Stimulated activated CD4-positive, alpha-beta T cell treated with anti-CD3 and anti-CD28 coated beads, Interleukin-2, amount 100 ng/mL, for 24 hours (primary cell): ENCODE measurements at places on chromosomes 3 and 15.

- no peak for DNase-seq
Observed at GRCh38 chr15:69489073-69489571, 36.5 kb downstream of the RPLP1 start.

DNA sequence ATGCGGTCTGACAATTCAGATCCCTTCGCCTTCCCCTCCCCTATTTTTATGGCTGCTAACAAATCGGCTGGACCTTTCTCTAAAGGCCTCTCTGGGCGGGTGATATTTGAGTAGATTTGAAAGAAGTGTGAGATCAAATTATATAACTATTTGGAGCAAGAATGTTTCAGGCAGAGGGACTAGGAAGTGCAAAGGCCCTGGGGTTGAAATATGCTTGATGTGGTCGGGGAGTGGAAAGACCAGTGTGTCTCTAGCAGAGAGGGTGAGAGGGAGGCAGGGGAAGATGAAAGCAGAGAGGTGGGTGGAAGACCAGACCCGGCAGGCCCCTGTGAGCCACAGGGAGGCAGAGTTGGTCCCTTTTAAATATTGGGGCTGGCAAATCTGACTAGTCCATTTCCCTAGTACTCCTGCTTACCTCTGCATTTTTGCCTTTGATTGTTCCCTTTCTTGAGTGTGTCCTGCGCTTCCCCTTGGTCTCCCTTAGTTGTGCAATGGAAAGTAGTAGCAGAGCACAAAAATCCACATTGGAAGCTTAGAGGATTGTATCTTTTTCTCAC lies 32.3 kb downstream of the SLCO3A1 start:
- DNase-seq: peak; percentile 21

- DNase-seq: no peak
Observed at GRCh38 chr3:177733936-177734335, 536.7 kb upstream of the TBL1XR1 start.

DNA sequence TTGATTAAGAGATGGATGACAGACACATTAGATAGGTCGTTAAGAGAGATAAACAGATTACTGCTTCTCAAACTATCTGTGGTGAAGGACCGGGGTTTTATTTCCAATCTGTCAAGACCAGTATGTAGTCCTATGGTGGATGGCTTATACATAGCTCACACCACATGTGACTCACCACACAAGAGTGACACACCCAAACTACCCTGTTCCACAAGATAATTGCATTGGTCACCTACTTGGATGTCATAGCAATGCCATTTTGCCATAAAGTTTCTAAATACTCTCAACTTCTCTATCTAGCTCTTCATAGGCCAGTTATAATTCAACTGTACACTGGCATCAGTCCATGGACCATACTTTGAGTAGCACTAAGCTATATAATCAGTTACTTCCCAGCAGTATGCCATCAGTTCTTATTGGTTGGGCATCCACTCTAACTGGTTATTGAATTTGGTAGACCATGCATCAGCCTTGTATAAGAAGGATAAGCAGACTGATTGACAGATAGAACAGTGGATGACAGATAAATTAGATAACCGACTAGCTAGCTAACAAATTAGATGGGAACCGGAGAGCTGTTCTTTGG lies 11.6 kb downstream of the WWTR1 start:
- no peak for DNase-seq

DNA sequence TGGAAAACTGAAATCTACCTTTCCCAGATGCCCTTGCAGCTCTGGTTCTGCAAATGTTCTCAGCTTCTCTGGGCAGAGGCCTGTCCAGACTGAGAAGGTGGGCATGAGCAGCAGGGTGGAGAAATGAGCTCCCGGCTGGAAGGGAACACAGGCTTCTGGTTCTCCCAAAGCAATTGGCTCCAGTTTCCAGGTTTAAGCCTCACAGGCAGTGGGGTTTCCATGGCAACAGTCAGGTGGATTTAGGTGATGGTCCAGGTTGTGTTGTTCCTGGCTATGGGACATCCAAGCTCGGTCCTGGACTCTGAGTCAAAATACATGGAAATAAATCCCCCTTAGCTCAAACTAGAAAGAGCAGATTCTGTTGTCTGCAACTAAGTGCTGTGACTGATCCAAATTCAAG lies 94.6 kb upstream of the IQSEC1 start:
- no peak for DNase-seq

DNA sequence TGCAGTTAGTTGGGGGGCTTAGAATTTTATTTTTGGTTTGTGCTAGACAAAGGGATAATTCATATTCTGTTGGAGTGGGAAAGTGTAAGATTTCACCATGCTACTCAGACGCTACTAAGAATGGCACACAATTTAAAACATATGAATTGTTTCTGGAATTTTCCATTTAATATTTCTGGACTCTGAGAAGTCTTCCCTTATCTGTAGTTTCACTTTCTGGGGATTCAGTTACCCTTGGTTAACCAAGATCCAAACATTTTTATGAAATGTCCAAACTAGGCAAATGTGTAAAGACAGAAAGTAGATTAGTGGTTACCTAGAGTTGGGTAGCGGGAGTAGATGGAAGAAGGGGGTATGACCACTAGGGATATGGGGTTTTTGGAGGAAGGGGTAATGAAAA lies 53.1 kb downstream of the TCF12 start:
- no peak for DNase-seq

DNA sequence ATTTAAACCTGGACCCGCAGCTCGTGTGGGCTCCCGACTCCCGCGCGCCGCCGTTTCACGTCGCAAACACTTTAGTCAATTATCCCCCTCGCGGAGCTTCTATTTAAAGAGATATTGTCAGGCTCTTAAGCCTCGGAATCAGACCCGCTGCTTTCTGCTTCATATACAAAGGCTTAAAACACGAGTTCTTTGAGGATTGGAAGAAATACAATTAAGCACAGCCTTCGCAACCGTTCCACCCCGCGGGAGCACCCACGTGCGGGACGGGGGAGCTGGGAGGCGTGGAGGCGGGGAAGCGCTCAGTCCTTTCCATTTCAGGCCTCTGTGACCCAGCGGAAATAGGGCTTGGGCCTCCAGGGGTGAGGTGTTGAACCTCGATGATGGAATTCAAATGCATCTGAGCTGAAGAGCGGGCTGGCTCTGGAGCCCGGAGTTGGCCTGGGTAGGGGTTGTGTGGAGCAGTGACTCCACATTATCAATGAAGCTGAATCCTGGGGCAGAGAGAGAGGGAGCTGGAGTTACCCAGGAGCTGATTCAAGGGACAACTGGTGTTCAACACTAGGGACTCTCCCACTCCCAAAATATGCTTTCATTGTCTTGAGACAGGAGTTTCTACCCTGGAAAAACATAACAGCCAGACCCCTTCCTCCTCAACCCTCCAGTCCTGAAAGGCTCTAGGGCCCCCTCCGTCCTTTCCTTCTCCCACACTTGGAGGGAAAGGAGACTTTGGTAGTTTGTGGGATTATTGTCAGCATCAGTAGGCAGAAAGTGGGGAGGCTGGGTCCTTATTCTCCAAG lies 2.4 kb downstream of the ANKRD63 start:
- DNase-seq: no peak

DNA sequence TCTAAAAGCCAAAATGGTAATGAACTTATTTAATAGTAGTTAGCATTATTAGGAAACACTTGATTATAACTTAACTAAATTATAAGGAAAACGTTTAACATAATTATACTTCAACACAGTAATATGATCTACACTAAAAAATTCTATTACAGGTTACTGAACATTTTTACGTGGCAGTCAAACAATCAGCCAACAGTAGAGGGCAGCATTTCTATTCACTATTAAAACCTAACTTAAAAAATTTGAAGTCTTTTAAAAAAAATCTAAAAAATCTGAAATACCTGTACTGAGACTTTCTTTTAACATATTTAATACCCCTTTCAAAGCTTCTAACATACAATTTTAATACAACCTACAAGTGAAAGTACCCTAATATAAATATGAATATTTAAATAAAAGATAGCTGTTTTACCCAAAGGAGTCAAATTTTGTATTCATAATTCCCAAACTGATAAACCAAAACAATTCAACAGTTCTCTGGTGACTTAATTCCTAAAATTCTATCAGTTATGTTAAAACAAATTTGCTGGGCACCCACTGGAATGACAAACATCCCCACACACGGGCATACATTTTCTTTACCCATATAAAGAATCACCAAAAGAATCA lies 41.5 kb downstream of the DLG1 start:
- DNase-seq: peak; percentile 37

- DNase-seq: no peak
Observed at GRCh38 chr3:125582707-125583106, 12.6 kb downstream of the OSBPL11 start.

DNA sequence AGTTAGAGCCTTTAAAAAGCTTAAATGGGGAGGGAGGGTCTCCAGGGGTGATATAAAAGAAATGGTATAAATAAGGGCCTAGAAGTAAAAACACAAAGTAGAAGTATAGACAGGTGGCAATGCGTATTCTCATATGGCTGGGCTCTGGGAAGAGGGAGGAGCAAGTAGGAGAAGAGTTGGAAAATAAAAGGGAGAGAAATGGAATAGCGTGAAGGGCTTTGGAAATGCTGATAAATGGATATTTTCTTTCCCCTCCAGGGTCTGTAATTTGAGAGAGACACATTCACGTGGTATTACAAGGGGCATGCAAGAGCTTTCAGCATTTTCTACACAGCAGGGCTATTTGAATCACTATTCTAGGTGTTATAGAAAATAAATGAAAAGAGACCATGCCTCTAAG lies 313.7 kb downstream of the RYR3 start:
- DNase-seq: no peak

GRCh38 chr15:65115542-65115941 lies 542 bp upstream of the UBAP1L start:
- no peak for DNase-seq

DNA sequence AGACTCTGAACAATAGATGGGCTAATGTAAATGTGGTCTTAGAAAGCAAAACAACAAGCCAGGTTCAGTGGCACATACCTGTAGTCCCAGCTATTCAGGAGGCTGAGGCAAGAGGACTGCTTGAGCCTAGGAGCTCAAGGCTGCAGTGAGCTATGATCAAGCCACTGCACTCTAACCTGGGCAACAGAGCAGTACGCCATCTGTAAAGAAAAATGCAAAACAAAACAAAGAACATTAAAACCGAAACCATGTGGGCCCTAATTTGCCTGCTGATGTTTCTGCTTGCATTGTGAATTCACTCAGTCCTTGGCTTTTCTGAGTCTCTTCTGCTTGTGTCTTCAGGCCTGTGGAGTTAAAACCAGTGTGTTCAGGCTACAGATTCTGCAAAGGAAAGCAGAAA lies 56.7 kb downstream of the CCNL1 start:
- DNase-seq: no peak

- DNase-seq: no peak
Observed at GRCh38 chr15:45646220-45646619, 11.4 kb downstream of the SQOR start.

DNA sequence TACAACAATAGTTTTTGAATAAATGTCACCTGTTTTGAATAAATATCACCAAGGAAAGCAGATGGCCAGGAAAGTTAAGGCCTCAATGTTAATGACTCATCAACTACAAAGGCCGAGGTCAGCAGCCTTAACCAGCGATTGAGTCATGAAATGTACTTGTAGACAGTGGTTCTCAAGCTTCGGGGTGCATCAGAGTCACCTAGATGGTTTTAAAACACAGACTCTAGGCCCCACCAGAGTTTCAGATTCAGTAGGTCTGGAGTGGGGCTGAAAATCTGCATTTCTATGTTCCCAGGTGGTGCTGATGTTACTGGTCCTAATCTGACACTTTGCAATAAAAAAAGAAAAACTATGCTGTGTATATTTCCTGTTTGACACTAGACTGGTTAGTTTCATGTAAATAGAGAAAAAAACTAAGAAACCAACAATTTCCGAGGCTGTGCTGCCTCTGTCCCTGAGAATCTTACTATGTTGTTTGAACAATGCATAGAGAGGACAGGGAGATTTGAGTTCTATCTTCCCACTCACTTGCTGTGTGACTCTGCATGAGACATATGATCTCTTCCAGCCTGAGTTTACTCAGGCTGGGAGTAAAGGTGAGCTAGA lies 9.8 kb downstream of the RAB27A start:
- DNase-seq: peak; percentile 65

GRCh38 chr3:72041076-72041475 lies 256.1 kb upstream of the PROK2 start:
- DNase-seq: no peak

- DNase-seq: no peak
Observed at GRCh38 chr3:144032531-144033239, 61.1 kb downstream of the DIPK2A start.

DNA sequence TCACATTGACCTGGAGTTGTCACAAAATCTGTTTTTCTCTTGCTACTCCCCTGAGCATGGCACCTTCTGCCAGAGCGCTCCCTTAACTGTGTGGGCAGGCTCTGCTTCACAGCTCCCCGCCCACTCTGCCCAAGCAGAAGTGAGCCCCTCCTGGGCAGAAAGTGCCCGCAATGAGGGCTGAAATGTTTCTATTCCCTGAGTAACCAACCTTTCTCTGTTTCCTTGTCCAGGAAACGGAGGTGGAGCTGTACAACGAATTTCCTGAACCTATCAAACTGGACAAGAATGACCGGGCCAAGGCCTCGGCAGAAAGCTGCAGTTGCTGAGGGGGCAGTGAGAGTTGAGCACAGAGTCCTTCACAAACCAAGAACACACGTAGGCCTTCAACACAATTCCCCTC lies 66.3 kb upstream of the ACAD9 start:
- DNase-seq: no peak

DNA sequence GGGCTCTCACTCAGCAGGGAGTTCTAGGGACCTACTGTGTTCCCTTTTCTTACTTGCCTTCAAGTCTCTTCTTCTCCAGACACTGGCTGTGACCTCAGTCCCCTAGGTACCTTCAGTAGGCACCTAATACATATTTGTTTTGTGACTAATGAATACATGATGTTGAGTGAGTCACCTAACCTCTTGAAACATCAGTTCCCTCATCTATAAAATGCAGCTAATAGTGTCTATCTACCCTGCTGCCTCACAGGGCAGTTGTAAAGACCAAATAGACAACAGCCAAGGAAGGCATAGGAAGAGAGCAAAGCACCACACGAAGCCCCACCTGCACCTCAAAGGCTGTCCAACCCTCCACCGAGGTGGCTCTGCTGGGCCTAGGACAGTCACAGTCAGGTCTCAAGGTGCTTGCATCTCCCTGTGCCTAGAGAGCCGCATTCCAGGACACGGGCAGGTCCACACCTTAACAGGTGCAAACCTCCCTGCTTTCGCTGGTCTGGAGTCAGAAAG lies 29.1 kb downstream of the DAPK2 start:
- DNase-seq: no peak

GRCh38 chr15:40217166-40217824 lies 21.6 kb upstream of the PAK6 start:
- peak; percentile 39 for DNase-seq

GRCh38 chr15:89101302-89102193 lies 13.3 kb downstream of the ABHD2 start:
- no peak for DNase-seq
